ENCODE measurements at places on chromosomes 4 and X. TPM values are rescaled to one million over a fixed set of nuclear protein-coding genes. Genes with fewer than 3 reads are reported as not detected.
A peak's percentile ranks its signal among the peaks of the same experiment; 100 is the strongest.

The NHS gene
- total RNA-seq = 0.67 TPM

The CLNK gene
- 0.11 TPM for total RNA-seq

The WDFY3 gene
- 2.1 TPM for total RNA-seq

The PLA2G12A gene
- 18.1 TPM for total RNA-seq

The PDE6B gene
- total RNA-seq = 15.4 TPM

The NKX6-1 gene
- not detected for total RNA-seq

The HPGD gene
- 2.4 TPM for total RNA-seq

- DNase-seq = no peak
- H3K36me3 ChIP-seq = no peaks in the 10 kb centered on the region
- H3K27me3 ChIP-seq = no peaks in the 10 kb centered on the region
- no peak overlapping the region for H3K27ac ChIP-seq
Observed at GRCh38 chrX:106898462-106898861, 4.7 kb downstream of the RIPPLY1 start.

DNA sequence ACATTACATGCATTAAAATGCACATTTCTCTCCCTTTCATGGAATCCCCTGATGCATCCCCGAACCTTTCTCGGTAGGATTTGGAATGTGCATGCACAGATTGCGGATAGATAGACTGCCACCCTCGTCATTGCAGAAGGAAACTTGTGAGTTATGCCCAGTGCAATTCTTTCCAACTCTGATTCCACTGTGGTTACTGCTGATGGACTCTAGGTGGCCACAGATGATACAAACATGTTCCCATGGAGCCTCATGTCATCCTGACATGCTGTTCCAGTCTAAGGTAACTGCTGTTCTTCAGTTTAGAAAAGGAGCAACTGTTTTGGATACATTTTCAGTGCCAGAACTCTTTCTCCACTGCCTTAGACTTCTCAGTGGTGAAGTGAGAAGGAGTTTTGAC is 9.1 kb upstream of the VCX3B start:
- H3K27ac ChIP-seq = no peak overlapping the region
- H3K4me1 ChIP-seq = no peaks in the 10 kb centered on the region
- no peaks in the 10 kb centered on the region for H3K27me3 ChIP-seq
- H3K4me3 ChIP-seq = no peak overlapping the region
- DNase-seq = no peak

GRCh38 chrX:31114858-31115257 is 43.0 kb upstream of the FTHL17 start:
- H3K27ac ChIP-seq = no peak overlapping the region
- H3K4me3 ChIP-seq = no peak overlapping the region
- no peaks in the 10 kb centered on the region for H3K4me1 ChIP-seq
- DNase-seq = no peak
- H3K27me3 ChIP-seq = no peaks in the 10 kb centered on the region
- H3K36me3 ChIP-seq = no peaks in the 10 kb centered on the region

- H3K27me3 ChIP-seq = no peaks in the 10 kb centered on the region
- peaks cover 61% of the 10 kb centered on the region for H3K36me3 ChIP-seq
- H3K4me1 ChIP-seq = peaks cover 87% of the 10 kb centered on the region
- H3K4me3 ChIP-seq = no peak overlapping the region
Observed at GRCh38 chr4:10114147-10114546, 2.5 kb downstream of the WDR1 start.

DNA sequence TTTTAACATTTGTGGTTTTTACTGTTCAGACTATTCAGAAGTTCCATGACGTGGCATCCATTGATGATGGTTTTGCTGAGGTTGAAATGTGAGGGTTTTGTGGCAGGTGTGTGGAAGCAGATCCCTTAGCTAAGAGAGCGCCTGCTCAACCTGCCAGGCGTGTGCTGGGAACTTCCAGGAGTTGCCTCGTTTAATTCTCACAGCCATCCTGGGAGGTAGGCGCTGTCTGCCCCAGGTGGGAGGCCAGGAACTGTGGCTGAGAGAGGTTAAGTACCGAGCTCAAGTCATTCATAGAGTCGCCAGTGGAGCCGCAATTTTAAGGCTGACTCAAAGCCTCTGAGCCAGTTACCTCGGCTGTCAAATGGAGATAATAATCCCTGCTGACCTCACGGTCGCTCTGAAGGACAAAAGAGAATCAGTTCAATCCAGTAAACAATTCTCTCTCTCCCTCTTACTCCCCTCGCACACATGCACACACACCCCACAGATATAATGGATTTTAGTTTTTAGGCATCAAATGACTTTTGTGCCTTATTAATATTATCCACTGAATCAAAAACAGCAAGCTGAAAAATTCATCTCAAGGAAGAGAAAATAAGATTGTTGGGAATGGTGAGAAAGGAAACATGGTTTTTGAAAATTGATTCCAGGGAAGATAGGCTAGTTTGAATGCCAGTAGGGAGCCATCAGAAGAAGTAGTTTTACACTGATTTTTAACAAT is 171.3 kb downstream of the PTTG2 start:
- peak; percentile 87 for DNase-seq
- no peaks in the 10 kb centered on the region for H3K27me3 ChIP-seq
- H3K27ac ChIP-seq = peak overlapping the region; percentile 59
- no peaks in the 10 kb centered on the region for H3K36me3 ChIP-seq
- peaks cover 60% of the 10 kb centered on the region for H3K4me1 ChIP-seq

- H3K4me3 ChIP-seq = no peak overlapping the region
- H3K27me3 ChIP-seq = peaks cover 17% of the 10 kb centered on the region
- H3K27ac ChIP-seq = no peak overlapping the region
Observed at GRCh38 chr4:1795299-1796195, 2.5 kb downstream of the FGFR3 start.

DNA sequence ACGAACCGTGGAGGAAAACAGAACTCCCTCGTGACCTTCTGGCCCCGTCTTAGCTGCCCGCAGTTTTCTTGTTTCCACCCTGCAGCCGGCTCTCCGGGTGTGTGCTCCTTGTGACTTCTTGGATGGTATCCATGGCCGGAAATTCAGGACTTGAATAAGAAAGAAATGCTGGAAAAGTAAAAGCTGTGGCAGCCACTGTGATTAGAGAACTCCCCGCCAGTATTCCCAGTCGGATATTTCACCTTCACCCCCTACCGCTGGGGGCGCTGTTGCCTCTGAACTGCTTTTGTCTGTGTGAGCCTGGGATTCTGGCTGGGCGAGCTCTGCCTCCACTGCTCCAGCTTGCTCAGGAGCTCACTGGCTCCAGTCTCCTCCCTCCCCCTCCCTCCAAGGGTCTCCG is 41.5 kb upstream of the CYP4V2 start:
- no peaks in the 10 kb centered on the region for H3K36me3 ChIP-seq
- peaks cover 5% of the 10 kb centered on the region for H3K4me1 ChIP-seq
- H3K27me3 ChIP-seq = peaks cover 20% of the 10 kb centered on the region
- H3K27ac ChIP-seq = no peak overlapping the region
- DNase-seq = peak; percentile 15

- H3K4me1 ChIP-seq = no peaks in the 10 kb centered on the region
- H3K4me3 ChIP-seq = no peak overlapping the region
- H3K36me3 ChIP-seq = no peaks in the 10 kb centered on the region
- DNase-seq = no peak
Observed at GRCh38 chr4:110998320-110998719, 375.4 kb upstream of the PITX2 start.

GRCh38 chr4:112327965-112328733 is 31.0 kb downstream of the ALPK1 start:
- H3K27ac ChIP-seq = no peak overlapping the region
- no peaks in the 10 kb centered on the region for H3K27me3 ChIP-seq
- DNase-seq = peak; percentile 44
- H3K4me3 ChIP-seq = no peak overlapping the region
- no peaks in the 10 kb centered on the region for H3K36me3 ChIP-seq

GRCh38 chrX:41259516-41259915 is 74.4 kb upstream of the DDX3X start:
- H3K4me3 ChIP-seq = no peak overlapping the region
- H3K4me1 ChIP-seq = no peaks in the 10 kb centered on the region
- no peaks in the 10 kb centered on the region for H3K27me3 ChIP-seq
- H3K36me3 ChIP-seq = no peaks in the 10 kb centered on the region

DNA sequence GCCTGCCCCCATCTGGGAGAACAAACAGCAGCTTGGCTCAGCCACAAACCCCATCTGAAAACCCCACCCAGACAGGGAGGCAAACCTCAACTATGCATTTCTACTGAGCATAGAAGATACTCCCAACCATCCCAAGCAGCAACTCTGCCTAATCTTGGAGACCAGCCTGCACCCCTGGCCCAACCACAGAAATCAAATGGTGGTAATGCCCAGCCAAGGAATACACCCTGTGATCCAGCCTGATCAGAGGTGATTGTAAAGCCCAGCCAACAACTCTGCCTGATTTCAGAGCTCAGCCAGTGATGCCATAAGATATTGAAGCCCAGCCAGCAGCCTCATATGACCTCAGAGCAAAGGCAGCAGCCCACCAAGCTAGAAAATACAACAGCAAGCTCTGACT is 19.8 kb downstream of the TMLHE start:
- no peaks in the 10 kb centered on the region for H3K36me3 ChIP-seq
- H3K4me3 ChIP-seq = no peak overlapping the region
- DNase-seq = no peak
- H3K27me3 ChIP-seq = no peaks in the 10 kb centered on the region

GRCh38 chr4:141155586-141155985 is 22.3 kb upstream of the RNF150 start:
- H3K4me3 ChIP-seq = no peak overlapping the region
- no peaks in the 10 kb centered on the region for H3K36me3 ChIP-seq
- H3K27ac ChIP-seq = no peak overlapping the region
- no peak for DNase-seq

- H3K4me1 ChIP-seq = no peaks in the 10 kb centered on the region
- no peaks in the 10 kb centered on the region for H3K36me3 ChIP-seq
- H3K27me3 ChIP-seq = no peaks in the 10 kb centered on the region
- no peak within 1 kb of the TSS for H3K27ac ChIP-seq
Observed at GRCh38 chrX:135309430-135309923, at the start of gene ETDC. ETDC (plus strand) TSS chrX:135309480; CDS start chrX:135309480, 0 bp downstream.

GRCh38 chr4:81214881-81215868 is at the start of gene PRKG2:
PRKG2 (minus strand) TSS chr4:81215222; CDS start chr4:81205047, 10,175 bp downstream.
- H3K4me1 ChIP-seq = no peaks in the 10 kb centered on the region
- H3K27ac ChIP-seq = no peak within 1 kb of the TSS
- H3K4me3 ChIP-seq = no peak within 1 kb of the TSS
- no peak for DNase-seq

GRCh38 chr4:123587983-123588494 is 191.4 kb downstream of the SPRY1 start:
- no peak overlapping the region for H3K4me3 ChIP-seq
- no peaks in the 10 kb centered on the region for H3K4me1 ChIP-seq
- H3K36me3 ChIP-seq = no peaks in the 10 kb centered on the region
- H3K27ac ChIP-seq = no peak overlapping the region
- H3K27me3 ChIP-seq = no peaks in the 10 kb centered on the region
- no peak for DNase-seq

All from CD4-positive, alpha-beta memory T cell (primary cell).